ENCODE measurements at places on chromosomes 7 and 10. TPM values are rescaled to one million over a fixed set of nuclear protein-coding genes. Genes with fewer than 3 reads are reported as not detected.
A peak's percentile ranks its signal among the peaks of the same experiment; 100 is the strongest.

The DLG5 gene
- 83.4 TPM for total RNA-seq

The NKX1-2 gene
- 2.4 TPM for total RNA-seq

The IKZF1 gene
- 0.18 TPM for total RNA-seq

The IFIT1B gene
- total RNA-seq = not detected

The CTBP2 gene
- 53.2 TPM for total RNA-seq

DNA sequence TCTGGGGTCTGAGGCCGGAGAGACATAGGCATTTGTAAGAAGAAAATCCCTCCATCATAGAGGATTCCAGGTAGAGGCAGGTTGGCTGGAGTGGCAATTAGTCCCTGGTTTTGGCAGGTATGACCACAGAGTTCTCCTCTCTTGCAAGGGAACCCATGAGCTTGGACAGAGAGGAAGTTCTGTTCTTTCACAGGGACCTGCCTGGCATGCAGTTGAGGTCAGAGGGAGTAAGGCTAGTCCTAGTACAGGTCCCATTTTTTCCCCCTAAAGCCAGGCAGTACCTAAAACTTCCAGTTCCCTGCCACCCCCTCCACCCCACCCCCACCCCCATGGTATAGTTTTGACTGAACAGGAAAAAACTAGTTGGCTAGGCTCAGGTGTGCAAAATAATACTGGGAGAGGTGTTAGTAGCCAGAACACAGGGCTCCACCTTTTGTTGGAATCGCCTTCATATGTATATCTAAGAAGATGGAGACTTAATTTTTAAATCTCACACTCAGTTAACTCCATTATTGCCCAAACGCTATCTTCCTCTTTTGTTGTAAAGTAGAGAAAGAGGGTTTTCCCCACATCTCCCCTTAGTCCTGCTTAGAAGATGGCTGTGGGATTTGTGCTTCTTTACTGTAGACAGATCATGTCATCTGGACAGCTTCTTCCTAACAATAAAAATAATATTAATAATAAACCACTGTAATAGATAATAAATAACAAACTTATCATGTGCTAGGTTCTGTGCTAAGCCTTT lies 188.1 kb downstream of the TCF7L2 start:
- H3K36me3 ChIP-seq = peaks cover 56% of the 10 kb centered on the region
- no peak overlapping the region for H3K27ac ChIP-seq
- peaks cover 20% of the 10 kb centered on the region for H3K4me1 ChIP-seq
- no peak overlapping the region for H3K4me3 ChIP-seq
- DNase-seq = no peak
- no peaks in the 10 kb centered on the region for H3K27me3 ChIP-seq

DNA sequence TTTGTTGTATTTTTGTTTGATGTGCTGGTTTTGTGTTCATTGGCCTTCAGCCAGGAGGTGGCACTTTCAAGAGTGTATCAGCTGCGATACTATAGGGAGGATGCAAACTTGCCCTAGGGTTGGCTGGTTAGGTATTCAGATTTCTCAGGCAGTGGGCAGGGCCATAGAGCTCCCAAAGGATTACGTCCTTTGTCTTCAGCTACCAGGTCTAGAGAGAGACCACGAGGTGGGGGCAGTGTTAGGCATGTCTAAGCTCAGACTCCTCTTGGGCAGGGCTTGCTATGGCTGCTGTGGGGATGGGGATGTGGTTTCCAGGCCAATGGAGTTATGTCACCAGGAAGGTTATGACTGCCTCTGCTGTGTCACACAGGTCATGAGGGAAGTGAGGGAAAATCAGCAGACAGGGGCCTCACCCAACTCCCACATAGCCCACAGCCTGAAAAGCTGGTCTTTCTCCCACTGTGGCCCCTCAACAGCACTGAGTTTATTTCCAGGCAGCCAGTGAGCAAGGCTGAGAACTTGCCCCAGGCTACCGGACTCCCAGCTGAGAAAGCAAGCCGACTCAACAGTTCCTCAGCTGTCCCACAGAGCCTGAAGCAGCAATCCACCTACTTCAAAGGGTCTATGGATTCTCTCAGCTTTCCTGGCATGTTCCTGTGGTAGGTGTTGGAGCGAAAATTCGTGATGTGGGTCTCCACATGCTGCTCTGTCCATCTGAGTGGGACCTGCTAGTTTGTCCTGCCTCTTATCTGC lies 227.4 kb upstream of the COBL start:
- no peaks in the 10 kb centered on the region for H3K4me1 ChIP-seq
- H3K36me3 ChIP-seq = no peaks in the 10 kb centered on the region
- no peak overlapping the region for H3K27ac ChIP-seq
- DNase-seq = no peak
- no peak overlapping the region for H3K4me3 ChIP-seq

DNA sequence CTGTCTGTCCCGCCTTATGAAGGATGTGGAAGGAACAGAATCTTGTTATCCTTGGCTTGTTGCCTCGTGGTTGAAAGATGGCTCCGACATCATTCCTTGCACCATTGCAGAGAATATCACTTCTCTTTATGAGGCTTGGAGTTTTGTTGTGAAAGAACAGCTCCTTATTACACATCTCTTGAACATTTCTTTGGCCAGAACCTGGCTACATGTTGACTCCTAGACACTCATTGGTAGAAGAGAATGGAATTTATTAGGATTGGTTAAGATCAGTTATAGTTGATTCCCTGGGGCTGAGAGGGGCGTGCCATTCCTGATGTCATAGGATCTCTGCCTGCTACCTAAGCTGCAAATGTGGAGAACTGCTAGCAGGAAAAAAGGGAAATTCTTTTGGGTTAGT lies 180.5 kb upstream of the CTBP2 start:
- no peaks in the 10 kb centered on the region for H3K4me1 ChIP-seq
- H3K4me3 ChIP-seq = no peak overlapping the region
- no peak for DNase-seq
- H3K36me3 ChIP-seq = no peaks in the 10 kb centered on the region
- H3K27me3 ChIP-seq = no peaks in the 10 kb centered on the region
- no peak overlapping the region for H3K27ac ChIP-seq

GRCh38 chr7:44291066-44291732 lies 34.2 kb downstream of the CAMK2B start:
- no peak overlapping the region for H3K4me3 ChIP-seq
- peaks cover 42% of the 10 kb centered on the region for H3K27me3 ChIP-seq
- DNase-seq = peak; percentile 30
- no peaks in the 10 kb centered on the region for H3K36me3 ChIP-seq

- peaks cover 42% of the 10 kb centered on the region for H3K36me3 ChIP-seq
- no peaks in the 10 kb centered on the region for H3K27me3 ChIP-seq
- H3K4me3 ChIP-seq = no peak overlapping the region
- no peak for DNase-seq
These were observed 123.0 kb downstream of the NOC3L start for GRCh38 chr10:94239696-94240095.

DNA sequence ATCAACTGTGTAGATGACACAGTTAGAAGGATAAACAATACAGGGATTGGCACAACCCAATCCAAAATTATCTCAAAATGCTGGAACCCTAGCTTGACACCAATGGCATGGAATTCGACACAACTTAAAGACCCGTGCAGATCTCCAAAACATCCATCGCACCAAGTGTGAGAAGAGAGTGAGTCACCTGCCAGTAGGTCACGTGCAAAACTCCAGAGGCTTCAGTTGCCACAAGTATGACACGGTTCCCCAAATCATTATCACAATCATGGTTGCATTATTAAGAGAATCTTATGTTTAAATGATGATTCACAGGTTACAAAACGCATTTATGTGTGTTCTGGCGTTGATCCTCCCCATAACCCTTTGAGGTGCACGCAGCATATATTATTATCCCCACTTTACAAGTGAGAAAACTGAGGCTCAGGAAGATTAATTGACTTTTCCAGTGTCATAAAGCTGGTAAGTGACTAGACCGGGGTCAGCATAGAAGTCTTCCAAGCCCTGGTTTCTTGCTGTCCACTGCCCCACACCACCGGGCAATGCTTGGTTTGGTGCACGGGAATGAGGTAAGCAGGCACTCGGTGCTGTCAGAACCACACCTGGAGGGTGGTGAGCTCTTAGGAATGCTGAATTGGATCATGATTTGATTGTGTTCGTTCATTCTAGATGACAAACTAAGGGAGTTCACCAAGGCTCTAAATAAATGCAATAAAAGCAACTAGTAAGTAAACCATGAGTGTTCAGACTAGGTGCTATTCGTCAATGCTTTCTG lies 23.6 kb upstream of the STK17A start:
- H3K4me1 ChIP-seq = no peaks in the 10 kb centered on the region
- DNase-seq = no peak
- no peak overlapping the region for H3K27ac ChIP-seq
- no peaks in the 10 kb centered on the region for H3K36me3 ChIP-seq
- no peak overlapping the region for H3K4me3 ChIP-seq

DNA sequence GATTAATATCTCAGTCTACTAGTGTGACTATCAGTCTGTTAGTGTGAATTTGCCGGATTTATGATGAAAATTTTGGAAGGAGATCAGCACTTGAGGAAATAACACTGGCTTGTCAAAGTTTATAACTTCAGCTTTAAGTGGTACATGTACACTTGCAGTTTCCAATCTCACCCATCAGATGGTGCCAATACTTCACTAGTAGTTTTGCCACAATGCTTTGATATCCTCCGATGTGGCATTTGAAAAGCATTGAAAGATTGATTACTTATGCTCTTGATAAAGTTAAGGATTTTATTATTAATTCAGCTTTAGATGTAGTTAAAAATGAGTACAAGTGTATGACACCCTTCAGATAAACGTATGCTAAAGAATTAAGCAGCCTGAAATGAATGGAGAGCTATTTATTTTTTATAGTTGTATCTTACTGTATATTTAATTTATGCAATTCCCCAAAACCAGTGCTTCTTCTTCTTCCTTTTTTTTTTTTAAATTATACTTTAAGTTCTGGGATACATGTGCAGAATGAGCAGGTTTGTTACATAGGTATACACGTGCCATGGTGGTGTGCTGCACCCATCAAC lies 98.2 kb downstream of the ANLN start:
- H3K36me3 ChIP-seq = no peaks in the 10 kb centered on the region
- no peak overlapping the region for H3K27ac ChIP-seq
- DNase-seq = no peak
- no peaks in the 10 kb centered on the region for H3K4me1 ChIP-seq

DNA sequence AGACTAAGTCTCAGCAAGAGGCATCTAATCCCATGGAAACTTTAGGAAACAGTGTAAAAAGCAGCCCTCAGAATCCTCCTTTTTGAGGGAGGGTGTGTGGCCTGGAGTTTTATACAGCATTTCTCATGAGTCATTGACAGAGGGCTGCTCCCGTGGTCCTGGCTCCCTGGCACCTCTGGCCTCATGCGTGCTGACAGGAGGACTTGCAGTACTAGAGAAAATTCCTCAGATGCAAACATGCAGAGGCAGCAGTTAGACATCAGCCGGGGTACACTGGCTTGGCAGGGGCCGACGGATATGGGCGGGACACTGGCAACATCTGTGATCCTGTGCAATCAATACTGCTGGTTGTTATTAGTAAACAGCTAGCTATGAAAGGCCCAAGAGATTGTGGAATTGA lies 925.1 kb upstream of the CELF2 start:
- no peak overlapping the region for H3K27ac ChIP-seq
- H3K36me3 ChIP-seq = no peaks in the 10 kb centered on the region
- no peaks in the 10 kb centered on the region for H3K27me3 ChIP-seq

GRCh38 chr10:83553366-83553765 lies 585.9 kb upstream of the GHITM start:
- H3K27me3 ChIP-seq = no peaks in the 10 kb centered on the region
- no peak for DNase-seq
- no peaks in the 10 kb centered on the region for H3K36me3 ChIP-seq
- no peaks in the 10 kb centered on the region for H3K4me1 ChIP-seq
- H3K4me3 ChIP-seq = no peak overlapping the region

DNA sequence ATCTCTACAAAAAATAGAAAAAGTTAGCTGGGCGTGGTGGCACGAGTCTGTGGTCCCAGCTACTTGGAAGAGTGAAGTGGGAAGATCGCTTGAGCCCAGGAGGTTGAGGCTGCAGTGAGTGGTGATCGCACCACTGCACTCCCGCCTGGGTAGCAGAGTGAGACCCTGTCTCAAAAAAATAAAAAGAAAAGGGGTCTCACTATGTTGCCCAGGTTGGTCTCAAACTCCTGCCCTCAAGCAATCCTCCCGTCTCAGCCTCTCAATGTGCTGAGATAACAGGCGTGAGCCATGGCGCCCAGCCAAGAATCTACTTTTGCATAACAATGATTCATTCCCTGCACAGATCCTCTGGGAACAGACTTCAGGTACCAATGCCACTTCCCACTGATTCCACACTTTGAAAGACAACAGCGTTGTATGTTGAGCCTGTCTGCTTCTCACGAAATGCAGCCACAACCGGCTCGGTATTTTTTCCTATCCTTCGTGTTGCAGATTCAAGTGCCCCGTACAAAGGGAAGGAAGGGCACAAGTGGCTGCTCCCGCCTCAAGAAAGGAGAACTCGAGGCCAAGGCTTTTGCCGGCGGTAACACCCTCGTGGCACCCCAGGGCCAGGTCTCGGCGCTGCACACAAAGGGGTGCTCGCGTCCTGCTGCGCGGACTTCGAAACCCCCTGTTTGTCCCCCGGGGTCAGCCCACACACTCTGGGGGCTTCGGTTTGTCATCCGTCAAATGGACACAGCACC lies 745 bp downstream of the DAGLB start:
- H3K27ac ChIP-seq = peak overlapping the region; percentile 73
- peaks cover 36% of the 10 kb centered on the region for H3K36me3 ChIP-seq
- no peaks in the 10 kb centered on the region for H3K4me1 ChIP-seq
- H3K27me3 ChIP-seq = no peaks in the 10 kb centered on the region
- peak; percentile 82 for DNase-seq

All from endodermal cell (in vitro differentiated cells).